Ureter (tissue), 1 donor: ENCODE measurements at places on chromosomes 7 and 10.
A peak's percentile ranks its signal among the peaks of the same experiment; 100 is the strongest.

DNA sequence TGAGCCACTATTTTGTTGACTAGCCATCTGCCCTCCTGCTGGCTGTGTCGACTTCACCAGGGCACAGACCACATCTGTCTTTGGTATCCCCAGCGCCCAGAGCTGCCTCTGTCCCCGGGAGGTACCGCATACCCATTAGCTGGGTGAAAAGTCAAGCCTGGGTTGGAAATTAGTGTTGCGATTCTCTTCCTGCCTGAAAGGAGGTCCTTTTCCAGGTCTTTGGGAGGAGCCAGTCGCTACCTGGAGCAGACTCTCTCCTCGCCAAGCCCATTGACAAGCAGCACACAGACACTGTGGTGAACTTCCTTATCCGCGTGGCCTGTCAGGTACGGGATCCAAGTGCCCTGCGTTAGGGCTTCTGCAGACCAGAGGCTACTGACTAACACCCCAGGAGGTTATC, 79.4 kb downstream of the TRRAP start:
- DNase-seq, result no peak

DNA sequence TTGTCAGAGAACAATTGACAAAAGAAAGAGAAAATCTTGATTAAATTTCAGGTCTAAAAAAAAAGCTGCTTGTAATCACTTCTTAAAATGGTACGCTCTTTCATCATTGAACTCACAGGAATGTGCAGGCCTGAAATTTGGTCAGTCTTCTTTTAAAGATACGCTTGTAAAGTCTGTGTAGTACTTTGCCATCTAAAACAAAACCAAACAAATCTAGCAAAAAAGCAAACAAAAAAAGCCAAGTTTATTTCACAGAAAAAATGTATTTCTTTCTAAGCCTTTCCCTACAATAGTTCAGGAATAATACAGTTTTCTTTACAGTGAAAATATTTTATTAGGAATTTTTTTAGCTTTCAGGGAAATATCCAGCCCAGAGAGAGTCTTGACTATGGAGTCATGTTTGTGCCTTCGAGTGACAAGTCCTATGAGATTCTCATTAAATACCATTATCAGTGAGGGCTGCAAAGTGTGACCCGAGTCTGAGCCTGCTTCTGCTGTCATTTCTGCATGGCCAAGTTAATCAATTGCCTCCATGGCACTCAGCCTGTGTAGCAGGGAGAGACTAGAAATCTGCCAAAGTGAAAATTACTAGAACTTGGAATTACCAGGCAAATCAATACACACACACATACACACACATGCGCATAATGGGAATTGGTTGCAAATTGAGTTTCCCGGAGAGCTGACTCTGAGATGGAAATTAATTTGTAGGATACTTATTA, 172.6 kb downstream of the OTUD1 start:
- no peak for DNase-seq

DNA sequence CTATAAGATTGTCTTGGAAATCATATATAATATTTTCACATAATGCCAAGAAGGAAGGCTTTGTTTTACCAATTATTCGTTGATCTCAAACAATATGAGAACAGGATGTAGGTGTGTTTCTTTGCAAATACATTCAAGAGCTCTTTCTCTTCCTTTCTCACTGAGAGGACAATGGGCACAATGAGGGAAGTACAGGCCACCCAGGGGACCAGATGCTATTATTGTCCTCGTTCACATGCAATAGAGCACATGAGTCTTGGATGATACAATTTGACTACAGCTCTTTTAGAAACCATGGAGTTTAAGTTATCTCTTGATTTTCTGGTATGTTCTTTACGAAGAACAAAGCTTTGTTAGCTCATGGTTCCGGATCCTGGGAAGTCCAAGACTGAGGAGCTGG, 323.7 kb upstream of the KLF6 start:
- DNase-seq, result no peak

DNA sequence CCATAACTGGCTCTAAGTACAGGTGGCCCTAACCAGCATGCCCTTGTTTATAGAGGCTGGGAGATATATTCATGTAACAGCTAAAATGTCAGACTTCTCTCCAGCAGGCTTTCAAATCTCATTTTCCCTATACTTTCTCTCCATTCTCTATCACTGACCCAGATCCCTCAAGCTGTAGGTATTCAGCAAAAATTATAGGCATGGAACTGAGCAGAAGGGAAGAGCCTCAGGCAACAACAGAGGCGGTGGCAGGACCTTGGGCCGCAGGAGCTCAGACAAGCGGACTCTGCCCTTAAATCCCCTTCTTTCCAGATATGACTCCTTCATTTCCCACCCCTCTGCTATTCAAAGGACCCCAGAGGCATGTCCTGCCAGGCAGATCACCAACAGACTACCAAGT, 417.4 kb downstream of the PLXNA4 start:
- DNase-seq, result no peak

- no peak for DNase-seq
These were observed 187.1 kb downstream of the NPSR1 start for GRCh38 chr7:34844936-34845665.

GRCh38 chr10:18681366-18681765, 22.1 kb downstream of the ARL5B start:
- no peak for DNase-seq

DNA sequence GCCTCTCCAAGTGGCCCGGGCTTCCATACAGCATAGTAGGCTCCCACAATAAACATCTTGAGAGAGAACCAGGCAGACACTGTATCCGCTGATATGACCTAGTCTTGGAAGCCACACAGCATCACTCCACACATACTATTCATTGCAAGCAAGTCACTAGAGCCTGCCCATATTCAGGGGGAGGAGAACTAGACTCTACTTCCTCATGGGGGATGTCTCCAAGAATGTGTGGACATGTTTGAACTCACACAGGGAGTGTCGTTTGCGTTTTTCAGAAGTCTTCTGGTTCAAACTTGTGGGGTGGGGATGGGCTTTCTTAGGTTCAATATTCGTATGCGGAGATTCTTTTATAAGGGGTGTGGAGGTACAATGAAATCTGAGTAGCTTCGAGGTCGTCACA, 232.6 kb upstream of the HABP2 start:
- no peak for DNase-seq

DNA sequence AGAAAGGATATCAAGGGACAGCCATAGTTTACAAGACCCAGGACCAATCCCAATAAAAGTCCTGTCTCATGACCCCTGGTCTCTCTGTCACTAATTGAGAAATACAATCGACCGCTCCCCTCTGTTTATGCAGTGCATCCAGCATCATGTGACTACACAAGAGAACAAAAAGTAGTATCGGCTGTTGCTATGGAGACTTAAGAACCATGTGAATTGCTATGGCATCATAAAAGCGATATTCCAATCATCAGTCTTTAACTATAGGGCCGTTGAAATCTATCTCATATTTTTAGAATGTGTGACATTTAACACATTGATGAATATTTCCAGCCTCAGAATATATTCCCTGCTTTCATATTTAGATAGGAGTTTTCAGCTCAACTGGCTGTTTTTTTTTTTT, 139.3 kb downstream of the FRMD4A start:
- DNase-seq, result no peak

GRCh38 chr10:11223507-11224140, 206.0 kb downstream of the CELF2 start:
- no peak for DNase-seq

- peak; percentile 68 for DNase-seq
These were observed 112.0 kb downstream of the NEURL1 start for GRCh38 chr10:103605359-103606096.

- no peak for DNase-seq
These were observed 14.0 kb downstream of the ASNS start for GRCh38 chr7:97858221-97858620.

- no peak for DNase-seq
These were observed 33.0 kb upstream of the PPP1R3C start for GRCh38 chr10:91665842-91666241.

- DNase-seq, result no peak
These were observed 316 bp downstream of the RBM48 start for GRCh38 chr7:92528958-92529264.

GRCh38 chr10:118966076-118966849, 63.3 kb upstream of the NANOS1 start:
- no peak for DNase-seq

DNA sequence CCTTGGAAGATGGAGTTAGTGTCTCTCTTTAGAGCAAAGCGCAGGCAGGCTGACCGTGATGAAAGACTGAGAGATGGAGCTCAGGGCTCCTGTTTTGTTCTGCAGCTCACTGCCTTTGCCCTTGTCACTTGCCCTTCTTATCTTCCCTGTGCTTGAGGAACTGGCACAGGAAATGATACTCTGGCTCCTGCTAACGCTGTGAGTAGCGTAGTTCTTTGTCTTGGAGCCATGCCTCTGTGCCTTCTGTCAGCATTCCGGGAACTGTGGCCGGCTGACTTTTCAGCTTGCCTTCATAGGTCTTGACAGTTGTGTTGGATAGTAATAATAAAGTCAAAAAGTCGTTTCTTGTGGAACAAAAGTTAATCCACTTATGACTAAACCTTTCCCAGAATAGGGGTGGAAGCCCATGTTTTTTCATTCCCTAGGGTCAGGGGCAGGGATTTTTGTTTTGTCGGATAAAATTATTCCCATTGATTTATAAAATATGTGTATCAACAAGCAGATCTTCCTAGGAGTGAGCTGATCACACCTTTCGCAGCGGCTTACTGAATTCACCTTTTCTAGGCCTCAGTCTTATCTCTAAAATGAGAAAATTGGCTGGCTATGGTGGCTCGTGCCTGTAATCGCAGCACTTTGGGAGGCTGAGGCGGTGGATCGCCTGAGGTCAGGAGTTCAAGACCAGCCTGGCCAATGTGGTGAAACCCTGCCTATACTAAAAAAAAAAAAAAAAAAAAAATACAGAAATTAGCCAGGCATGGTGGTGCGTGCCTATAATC, 16.6 kb upstream of the TMEM236 start:
- no peak for DNase-seq

DNA sequence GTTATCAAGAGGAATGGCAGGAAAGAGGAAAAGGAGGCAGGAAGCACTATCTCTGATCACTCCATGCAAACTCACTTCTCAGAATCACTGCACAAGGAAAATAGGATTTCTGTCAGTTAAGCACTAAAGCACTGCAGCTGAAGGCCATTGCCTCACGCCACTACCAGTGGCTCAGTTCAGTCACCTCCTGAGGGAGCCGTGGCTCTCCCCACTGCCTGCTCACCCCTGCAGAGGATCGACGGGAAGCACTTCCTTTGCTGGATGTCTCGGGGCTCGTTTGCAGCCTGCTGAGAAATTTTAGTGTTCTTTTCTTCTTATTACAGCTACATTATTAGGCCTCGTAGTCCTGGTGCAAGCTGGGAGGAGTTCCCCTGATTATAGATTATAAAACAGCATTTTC, 90.1 kb upstream of the ADCY1 start:
- DNase-seq, result no peak

DNA sequence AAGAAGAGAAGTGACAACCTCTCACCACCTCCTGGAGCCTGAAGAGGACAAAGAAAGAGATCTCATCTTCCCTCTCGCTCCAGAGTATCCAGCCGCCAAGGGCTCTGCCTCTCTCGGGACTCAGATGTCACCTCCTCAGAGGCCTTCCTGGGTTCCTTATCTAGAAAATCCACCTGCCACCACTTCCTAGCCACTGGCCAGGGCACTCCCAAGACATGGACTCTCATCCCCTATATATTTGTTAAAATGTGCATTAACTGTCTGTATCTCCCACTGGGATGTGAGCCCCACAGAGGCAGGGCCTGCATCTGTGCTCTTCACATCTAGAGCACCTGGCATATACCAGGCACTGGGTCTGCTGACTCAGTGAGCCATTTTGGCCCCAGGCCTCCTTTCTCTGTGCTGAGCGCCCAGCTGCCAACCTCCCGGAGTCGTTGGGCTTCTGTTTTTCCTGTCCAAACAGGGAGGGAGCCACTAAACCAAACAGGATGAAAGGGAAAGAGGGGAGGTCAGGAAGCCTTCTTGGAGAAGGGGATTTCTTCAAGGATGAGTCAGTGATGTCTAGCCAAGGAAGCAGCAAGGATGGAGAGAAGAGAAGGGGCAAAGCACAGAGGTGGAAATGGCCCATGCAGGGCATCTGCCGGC, 58.9 kb downstream of the KCNMA1 start:
- DNase-seq, result no peak

- DNase-seq, result no peak
These were observed 61.7 kb upstream of the NPTX2 start for GRCh38 chr7:98555403-98555802.

- no peak for DNase-seq
These were observed 51.9 kb upstream of the CTBP2 start for GRCh38 chr10:125212150-125212809.
